Nucleus accumbens (tissue), 56 donors: ENCODE measurements at places on chromosomes 12 and 14.

- no peak for DNase-seq
Measured at GRCh38 chr12:29082522-29082921, 66.6 kb upstream of the FAR2 start.

DNA sequence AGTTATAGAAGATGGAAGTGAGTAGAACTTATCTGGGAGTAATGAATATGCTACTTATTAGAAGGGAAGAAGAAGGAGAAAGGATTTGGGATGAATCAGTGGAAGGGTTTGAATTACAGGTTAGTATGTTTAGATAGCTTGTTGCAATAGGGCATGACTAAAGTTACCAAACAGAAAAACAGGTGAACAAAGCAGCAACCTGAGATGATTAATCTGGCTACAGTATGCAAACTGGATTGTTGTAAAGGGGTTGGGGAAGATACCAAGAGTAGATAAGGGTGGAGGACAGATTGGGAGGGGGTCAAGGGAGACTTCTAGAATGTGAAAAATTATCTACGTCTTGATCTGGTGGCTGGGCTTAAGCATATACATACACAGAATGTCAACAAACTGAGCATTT, 73.4 kb upstream of the CLEC14A start:
- DNase-seq, result no peak

DNA sequence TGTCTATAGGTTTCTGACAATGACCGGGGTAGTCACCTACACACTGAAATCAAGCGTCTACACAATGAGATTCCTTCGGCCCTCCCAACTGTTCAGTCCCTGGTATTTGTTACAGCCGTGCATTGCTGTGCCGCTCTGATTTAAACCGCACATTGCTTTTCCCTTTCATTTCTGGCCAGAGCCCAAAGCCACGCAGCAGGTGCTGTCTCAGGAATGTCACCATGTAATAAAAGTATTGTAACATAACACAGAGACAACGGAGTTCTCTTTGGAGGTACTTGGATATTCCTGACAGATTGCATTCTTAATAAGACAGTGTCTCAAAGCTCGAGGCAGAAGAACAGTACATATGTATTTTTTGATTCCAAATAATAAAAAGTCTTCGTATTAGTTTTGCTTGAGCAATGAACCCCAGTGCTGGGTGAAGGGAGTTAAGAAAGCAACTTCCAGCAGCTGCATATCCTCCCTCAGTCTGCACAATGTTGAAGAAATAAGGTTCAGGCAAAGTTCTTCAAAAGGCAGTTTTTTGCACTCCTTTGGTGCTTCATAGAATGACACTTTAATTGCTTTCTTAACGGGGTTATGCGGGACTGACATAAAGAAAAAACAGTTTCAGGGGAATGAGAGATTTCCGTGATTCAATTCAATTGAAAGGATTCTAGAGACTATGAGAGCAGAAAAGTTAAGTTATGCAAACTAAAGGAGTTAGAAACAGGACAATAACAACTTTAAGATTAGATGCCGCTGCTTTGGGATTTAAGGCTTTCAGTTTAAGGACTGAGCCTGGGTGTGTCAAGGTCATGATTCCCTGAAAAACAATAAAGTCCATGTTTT, 288.7 kb upstream of the FLRT2 start:
- no peak for DNase-seq

- no peak for DNase-seq
Measured at GRCh38 chr12:122850048-122850445, 14.8 kb downstream of the HIP1R start.

GRCh38 chr14:105479431-105480158, 5.0 kb downstream of the CRIP2 start:
- no peak for DNase-seq

DNA sequence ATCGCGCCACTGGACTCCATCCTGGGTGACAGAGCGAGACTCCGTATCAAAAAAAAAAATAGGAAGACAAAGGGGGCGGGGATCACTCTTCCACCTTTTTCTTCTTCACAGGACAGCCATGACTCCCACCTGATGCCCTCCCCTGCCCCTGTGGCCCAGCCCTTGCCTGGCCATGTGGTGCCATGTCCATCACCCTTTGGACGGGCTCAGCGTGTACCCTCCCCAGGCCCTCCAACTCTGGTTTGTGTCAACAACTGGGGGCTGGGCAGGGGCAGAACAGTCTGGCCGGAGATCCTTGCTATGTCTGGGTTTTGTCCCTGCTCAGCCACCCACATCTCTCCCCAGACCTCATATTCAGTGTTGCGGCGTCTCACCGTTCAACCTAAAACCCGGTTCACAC, 5.8 kb downstream of the TROAP start:
- no peak for DNase-seq

GRCh38 chr12:33575346-33575745, 135.7 kb upstream of the SYT10 start:
- DNase-seq, result no peak

DNA sequence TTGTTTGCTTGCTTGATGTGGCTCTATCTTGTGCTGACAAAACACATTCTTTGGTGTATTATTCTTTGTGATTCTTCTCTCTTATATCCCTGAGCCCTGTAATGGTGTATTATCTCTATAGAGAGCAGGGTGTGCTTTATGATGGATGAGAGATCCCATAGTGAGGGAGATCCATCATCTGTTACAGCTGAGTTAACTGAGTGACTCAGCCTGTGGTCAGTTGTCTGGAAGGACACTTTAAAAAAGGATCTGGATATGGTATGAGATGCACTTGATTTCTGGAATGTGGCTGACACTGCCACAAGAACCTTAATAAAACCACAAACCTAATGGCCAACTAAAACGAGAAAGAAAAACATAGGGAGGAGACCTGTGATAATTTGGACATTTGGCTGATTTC, 461.4 kb upstream of the SYT1 start:
- no peak for DNase-seq
